A172 (cell line): ENCODE measurements at places on chromosomes 12 and 14. TPM values are rescaled to one million over a fixed set of nuclear protein-coding genes. Genes with fewer than 3 reads are reported as not detected.
A peak's percentile ranks its signal among the peaks of the same experiment; 100 is the strongest.

The INF2 gene
- total RNA-seq, result 93.1 and 98.0 TPM in 2 replicates

DNA sequence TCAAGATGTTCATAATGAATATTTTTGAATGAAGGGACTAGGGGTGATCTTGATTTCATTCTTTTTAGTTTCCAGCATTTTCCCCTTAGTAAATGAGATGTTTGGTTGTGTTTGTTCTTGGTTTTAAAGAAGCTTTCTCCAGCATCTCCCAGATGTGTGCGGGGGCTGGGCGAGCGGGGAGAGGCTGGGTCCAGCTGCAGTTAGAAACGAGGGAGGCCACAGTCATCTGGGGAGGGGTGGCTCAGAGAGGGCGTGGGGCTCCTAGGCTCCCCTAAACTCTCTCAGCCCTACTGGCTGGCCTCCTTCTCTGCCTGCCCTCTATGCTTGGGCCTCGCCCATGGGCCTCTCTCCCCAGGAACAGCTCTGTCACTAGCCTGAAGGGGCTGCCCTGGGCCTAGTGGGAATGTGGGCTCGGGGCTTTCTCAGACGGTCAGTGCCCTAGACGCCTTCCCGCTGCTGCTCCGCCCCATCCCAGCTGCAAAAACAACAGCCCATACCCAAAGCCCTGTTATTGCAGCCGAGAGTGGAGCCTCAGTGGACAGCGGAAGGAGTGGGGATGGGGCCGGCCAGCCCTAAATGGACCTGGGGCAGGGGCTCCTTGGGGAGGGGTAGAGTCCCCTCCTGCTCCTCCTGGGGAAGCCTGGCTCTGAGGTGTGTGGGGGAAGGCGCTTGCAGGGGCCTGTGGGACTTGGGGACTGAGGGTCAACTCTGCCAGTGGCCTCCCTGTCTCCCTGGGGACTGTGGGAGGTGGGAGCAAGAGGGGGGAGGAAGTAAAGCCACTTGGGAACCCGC, 18.3 kb upstream of the EIF2B2 start:
- no peak for DNase-seq

DNA sequence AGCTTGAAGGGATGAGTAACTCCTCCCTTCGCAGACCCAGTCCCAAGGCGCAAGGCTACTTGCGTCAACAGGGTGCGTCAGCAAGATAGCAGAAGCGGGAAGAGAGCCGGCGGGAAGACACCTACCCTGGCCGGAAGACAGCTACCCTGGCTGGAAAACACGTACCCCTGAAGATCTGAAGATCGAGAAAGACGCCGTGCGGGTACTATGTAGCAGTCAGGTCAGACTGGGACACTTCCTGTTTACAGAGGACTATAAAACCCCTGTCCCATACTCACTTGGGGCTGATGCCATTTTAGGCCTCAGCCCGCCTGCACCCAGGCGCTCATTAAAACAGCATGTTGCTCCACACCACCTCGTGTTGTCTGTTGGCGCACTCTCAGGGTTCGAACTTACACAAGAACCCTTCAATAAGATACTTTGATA, 80.9 kb downstream of the ABCD2 start:
- no peak for DNase-seq

- DNase-seq, result peak; percentile 42
These were observed 17.8 kb downstream of the FBXL14 start for GRCh38 chr12:1576410-1577241.

GRCh38 chr12:121590476-121591143, 9.8 kb upstream of the KDM2B start:
- peak; percentile 55 for DNase-seq

The PYM1 gene
- 37.0 and 52.5 TPM in 2 replicates for total RNA-seq

DNA sequence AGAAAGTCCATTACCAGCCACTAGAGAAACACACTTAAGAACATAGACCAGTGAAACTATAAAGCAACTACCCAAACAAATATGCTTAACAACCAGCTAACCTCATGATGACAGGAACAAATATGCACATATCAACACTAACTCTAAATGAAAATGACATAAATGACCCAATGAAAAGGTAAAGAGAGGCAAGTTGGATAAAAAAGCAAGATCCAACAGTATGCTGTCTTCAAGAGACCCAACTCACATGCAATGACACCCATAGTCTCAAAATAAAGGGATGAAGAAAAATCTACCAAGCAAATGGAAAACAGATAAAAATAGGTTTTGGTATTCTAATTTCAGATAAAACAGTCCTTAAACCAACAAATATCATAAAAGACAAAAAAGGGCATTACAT, 77.8 kb downstream of the TMTC3 start:
- DNase-seq, result no peak

GRCh38 chr14:77579780-77580179, 36.7 kb downstream of the SPTLC2 start:
- no peak for DNase-seq

- no peak for DNase-seq
These were observed 87.3 kb downstream of the SLC41A2 start for GRCh38 chr12:104870797-104871196.
